ENCODE measurements at places on chromosomes 5 and 9.

DNA sequence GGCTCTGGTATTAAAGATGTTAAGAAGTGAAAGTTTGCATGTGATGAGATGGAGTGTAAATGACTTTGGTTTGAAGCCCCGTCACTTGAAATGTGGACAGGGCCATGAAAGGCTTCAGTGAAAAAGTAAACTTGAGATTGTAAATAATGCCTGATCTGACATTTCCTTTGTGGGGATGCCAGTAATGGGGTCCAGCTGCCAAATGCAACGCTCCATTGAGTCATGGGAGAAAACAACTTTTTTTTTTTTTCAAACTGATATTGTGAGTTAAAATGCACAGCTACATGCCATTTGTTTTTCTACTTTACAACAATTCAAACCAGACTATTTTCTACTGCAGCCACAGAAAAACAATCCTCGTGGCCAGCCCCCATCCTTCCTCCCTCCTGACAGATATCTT, 327.0 kb upstream of the TNC start:
- no peak for DNase-seq

DNA sequence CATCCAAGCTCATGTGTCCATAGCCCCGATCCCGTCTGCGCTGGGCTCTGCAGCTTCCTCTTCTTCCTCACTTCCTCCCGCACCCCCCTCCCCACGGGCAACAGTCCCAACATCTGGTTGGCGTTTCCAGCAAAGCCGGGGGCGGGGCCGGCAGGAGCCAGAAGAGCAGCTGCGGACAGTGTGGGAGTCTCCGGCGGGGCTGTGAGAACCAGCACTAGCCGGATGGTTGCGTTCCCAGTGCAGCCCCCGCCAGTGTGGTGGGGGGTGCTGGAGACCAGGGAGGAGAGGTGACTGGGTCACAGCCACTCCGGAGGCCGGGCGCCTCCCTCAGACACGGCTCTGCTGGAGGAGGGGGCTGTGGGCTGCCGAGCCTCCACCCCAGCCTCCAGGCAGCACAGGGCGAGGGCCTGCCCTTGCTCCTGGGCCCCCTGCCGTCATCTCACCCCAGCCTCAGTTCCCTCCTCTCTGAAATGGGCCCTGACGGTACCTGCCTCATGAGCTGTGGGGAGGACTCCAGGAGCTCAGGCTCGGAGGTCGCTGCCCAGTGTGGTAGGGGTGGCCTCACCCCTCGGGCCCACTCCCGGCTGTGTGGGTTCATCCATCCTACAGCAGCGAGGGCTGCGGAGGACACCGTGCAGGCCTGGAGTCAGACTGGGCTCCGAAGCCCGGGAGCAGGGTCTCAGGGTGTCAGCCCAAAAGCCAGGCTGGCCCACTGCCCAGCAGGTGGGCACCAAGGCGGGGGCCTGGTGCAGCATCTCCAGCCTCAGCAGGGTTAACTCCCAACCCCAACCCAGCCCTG, 41.5 kb upstream of the NOTCH1 start:
- DNase-seq: no peak

DNA sequence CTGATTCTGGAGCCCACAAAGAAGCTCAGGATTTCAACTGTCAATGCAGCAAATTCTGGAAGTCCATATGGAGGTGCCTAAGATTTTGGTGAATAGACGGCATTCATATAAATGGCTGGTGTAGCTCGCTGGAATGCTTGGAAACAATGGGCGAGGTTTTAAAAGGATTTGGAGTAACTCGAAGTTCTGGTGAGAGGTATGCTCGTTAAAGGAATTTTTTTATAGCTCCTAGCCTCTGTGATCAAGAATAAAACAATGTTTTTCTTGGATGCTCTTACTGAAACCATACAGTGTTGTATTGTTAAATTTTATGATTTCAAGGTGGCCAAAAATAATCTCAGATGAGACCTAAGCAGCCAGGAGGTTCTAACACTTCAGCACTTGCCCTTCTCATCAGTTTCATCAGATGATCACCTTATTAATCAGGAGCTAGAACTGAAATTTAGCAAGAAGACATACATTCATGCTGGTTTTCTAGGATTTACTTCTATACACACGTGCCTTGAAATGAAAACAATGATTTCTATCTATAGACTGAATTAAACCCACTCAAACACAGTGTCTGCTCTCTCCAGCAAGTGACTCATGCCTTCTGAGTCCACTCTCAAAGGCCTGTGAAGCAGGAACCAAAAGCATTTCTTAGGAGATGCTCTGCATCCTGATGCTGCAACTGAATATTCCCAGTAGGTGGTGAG, 79.2 kb downstream of the OTULIN start:
- no peak for DNase-seq

- no peak for DNase-seq
Measured at GRCh38 chr9:114972510-114973136, 42.2 kb upstream of the TNFSF8 start.

DNA sequence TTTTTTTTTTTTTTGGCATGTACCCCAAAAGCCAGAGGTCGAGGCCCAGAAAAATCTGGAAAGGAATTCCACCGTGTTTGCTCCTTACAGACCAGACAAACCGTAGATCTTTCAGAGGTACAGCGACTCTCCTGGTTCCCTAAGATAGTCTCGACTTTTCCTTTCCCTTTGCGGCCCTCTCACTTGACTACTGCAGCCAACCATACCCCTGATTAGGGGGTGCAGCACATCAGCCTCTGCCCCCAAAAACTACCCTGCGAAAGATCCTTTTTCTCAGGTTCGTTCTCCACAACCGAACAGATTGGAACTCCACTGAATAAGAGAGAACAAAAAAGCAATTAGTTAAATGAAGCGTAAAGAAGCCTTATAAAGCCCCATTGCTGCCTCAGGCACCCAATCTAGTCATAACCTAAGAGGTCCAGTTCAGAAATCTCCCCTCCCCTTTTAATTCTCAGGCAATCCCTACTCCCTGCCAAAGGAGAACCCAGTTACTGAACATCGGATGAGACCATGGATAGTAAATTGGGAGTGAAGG, 379 bp upstream of the TICAM2 start:
- no peak for DNase-seq

DNA sequence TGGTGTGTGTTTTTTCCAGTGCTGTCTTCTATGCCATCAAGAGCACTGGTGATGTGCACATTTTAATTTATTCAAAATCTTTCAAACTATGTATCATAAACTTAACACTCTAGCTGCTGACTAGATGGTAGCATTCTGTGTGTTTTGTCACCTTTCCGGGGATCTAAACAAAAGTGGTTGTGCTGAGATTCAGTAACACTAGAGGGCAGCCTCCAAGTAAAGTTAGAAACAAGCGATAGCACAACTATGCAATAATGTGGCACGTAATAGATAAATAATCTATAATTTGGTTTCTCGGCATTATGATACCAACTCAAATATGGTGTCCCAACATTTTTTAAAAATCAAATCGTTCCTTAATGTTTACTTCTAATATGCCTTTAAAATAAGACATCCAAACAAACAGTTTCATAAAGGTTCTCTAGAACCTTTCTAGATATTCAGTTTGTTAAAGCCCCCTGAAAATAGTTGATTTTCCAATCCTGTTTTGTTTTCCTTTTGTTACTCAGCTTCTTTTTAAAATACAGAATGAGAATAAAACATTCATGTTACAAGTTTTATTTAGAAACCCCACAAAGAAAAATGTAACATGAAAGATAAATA, 16.9 kb downstream of the SEMA6A start:
- no peak for DNase-seq

DNA sequence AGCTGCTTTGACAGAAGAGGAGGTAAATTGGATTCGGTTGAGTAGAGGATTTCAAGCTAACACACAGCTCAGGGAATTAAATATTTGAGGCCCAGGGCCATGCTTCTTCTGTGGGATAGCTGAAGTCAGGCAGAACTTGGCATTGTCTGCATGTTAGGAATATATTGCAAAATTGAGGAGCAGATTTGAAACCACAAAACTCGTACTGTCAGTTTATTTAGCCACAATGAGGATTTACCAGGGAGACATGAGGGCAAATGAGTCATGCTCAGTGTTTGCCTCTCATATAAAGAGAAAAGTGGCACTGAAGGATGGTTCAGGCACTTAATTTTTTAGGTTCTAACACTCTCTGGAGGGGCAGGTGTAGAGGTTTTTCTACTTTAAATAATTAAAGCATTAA, 83.0 kb upstream of the PRLR start:
- no peak for DNase-seq

- DNase-seq: no peak
Measured at GRCh38 chr5:83562071-83562606, 90.6 kb downstream of the VCAN start.

DNA sequence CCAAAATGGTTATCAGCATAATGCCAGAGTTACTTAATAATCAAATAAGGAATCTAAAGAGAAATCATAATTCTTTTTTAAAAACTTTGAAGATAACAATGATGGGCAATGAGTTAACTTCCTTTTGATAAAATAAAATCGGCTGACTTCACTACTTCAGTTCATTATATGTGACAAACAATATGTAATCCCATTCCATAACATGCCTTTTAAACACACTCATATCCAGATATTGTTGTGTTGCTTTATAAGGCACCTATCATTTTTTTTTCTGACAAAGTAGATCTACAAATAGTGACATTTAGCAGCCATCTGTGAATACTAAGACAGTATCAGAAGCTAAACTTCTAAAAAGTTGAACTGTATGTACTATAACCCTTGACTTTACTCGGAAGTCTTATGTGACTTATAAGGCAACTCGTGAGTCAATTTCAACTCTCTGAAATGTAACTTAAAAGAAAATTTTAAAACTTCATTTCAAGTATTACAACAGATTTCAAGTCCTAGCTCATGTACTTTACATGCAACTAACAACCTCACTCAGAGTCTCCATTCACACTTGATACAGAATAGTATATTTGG, 7.5 kb downstream of the ADAMTS6 start:
- DNase-seq: no peak

GRCh38 chr5:142201471-142201887, 92.9 kb downstream of the NDFIP1 start:
- DNase-seq: no peak

DNA sequence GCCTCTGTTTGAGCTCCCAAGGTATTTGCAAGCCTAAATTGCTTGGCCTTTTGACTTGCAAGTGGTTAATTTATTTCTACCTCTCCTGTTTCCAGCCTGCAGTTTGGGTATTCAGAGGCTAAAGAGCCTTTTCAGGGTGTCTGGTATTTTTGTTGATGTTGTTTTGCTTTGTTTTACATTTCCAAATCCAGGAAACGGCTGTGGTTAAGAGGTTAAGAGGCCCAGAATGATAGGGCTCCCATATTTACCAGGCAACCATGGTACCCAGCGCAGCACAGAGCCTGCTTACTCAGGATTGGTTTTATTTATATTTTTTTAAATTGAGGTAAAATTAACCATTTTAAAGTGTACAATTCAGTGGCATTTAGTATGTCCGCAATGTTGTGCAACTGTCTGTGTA, 92.1 kb downstream of the PDZD2 start:
- DNase-seq: no peak

DNA sequence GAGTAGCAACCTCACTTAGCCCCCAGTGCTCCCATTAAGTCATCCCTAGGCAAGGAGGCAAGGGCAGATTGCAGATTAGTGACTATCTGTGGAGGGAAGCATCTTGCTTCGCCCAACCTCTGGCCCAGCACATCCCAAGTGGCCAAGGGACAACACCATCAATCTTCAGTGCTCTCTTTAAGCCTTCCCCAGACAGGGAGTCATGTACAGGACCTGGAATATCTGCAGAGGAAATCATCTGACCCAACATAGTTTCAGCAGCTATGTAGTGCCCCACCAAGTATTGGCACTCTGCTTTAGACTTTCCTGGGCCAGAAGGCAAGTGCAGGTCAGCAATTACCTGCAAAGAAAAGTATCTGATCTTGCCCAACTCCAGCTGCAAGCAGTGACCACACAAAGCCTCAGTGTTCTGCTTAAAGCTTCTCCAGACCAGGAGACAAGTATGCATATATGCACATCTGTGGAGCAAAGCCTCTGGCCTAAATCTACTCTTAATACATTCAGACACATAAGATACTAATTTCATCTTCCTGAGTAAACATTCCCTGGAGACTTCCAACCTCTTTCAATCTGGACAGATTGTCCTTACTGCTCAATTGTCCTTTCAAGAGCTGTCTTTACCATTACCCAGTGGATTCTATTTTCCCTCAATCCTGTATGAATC, 224.8 kb upstream of the VLDLR start:
- no peak for DNase-seq

DNA sequence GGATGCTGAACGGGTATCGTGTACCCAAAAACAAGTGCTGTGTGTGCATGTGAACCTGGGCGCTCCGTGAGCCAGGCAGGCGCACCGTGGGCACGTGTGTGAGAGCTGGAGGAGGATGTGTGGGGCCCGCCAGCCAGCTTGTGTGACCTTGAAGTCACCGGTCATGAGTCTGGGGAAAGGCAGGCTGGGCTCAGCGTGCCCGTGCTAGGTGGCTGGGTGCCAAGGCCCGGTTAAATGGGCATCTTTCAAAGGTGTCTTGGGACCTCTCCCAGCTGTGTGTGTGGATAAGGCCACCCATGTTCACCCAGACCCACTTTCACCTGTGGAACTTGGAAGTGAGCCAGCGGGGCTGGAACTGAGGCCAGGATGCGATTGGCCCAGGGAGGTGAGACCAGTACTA, 3.4 kb downstream of the KCNT1 start:
- no peak for DNase-seq

- DNase-seq: no peak
Measured at GRCh38 chr9:98031169-98031568, 25.4 kb upstream of the NANS start.

- no peak for DNase-seq
Measured at GRCh38 chr5:57664700-57665099, 182.1 kb upstream of the ACTBL2 start.

DNA sequence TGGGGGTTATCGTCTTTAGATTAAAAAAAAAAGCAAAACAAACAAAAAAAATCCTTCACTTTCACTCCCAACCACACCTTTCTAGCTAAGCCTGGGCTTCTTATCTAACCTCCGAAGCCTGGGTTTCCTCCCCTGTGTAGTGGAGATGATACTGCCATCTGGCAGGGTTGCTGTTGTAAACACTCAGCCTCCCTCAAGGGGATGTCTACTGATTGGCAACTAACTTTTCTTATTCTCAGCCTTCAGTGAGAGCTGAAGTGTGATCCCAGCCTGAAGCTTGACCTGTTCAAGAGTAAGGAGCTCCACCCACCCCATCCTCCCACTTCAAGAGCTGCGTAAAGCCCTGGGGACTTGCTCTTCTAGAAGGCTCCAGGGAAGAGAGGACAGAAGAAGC, 21.5 kb upstream of the WWC1 start:
- no peak for DNase-seq

DNA sequence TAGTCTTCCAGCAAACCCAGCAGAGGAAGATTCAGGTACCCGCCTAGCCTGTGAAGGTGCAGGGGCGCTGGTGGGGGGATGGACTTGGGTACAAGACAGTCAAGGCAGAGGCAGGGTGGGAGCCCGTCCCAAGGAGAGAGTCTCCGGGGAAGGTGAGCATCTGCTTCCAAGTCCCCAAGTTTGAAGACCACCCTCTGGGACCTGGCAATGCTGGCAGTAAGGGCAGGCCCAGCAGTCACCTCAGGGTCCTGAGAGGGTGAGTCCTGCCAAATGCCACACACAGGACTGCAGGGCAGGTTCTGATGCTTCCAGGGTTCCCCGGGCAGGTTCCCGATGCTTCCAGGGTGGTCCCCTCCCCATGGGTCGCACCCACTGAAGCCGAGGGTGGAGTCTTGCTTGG, 261.8 kb upstream of the IRX1 start:
- no peak for DNase-seq

Measured in CD4-positive, alpha-beta T cell treated with Interleukin-6 at 100 ng/mL for 8 hours (primary cell).